OCI-LY7 (cell line): ENCODE measurements at places on chromosomes 3 and 15.

DNA sequence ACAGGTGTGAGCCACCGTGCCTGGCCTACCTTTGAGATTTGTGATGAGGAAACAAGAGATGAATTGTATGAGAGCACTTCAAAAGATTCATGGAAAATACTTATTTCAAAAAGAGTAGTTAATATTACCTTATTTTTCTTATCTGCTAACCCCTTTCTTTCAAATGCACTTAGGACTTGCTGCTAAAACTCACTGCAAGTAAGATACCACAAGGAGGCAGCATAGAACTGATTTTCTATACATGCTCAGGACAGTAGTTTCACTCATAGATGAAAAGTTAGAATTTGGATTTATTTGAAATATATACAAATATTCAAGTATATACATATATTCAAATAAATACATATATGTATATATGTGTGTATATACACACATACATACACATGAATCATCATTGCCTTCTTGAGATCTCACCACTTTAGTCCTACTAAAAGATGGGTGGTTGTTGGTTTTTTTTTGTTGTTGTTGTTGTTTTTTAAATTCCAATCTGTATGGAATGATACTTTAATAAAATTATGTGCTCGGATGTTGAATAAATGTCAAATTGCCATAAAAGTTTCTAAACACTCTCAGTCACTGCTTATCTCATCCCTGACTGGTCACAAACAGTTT is 2.4 kb downstream of the CCNDBP1 start:
- DNase-seq, result peak; percentile 70

DNA sequence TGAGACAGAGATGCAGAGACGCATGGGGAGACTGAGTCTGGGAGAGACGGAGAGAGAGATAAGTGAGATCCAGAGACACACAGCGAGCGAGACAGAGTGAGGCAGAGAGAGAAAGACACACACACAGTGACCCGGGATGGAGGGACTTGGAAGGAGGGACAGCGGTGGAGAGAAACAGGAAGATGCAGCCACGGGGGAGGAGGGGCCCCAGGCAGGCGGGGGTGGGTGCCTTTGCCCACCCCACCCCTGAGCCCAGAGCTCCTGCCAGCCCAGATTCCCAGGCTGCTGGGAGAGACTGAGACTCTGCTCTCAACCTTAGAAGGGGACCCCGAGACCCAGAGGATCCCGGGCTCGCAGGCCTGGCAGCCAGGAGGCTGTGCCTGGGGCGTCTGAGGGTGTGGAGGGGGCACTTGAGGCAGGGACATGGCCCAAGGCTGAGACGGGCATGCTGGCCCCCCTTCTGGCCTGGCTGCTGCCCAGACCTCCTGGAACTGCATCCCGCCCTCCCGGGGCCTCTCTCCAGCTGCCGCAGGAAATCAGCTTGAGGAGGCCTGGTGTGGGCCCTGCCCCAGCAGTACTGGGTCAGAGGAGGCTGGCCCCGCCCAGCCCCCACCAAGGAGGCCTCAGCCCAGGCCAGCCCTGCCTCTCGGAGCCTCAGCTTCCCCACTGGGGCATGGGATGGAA is 18.1 kb downstream of the H1-8 start:
- DNase-seq, result no peak

DNA sequence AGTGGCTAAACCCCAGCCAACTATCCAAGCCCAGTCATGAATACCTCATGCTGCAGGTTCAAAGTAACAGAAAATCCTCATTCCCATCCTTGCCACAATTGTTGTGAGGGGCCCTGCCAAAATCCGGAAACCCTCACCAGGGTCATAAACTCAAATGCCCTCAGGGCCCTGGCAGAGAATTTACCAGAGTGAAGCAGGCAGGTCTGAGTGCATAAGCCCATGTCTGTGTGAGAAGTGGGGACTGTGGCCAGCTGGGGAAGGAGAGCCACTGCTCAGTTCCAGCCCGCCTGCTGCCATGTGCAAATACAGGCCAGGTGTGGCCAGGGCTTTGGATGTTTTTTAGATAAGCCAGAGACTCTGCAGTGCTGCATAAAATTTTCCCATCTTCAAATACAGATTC is 7.0 kb downstream of the CEP152 start:
- DNase-seq, result no peak

DNA sequence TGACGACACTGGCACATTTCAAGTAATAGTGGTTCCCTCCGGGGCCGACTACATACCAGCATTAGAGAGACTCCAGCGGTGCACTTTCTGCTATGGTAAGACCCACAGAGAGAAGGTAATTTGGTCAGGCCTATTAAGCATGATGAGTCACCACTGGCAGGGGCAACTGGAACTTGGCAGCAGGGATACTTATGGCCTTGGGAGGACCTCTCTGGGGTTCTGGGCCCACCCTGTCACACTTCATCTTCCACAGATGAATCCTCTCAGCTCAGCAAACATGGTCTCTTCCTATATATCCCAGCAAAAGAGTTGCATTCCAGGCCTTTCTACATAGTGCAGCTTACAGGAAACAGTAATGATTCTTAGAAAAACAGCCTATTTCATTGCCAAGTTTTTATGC is 88.0 kb downstream of the PIK3R4 start:
- DNase-seq, result no peak

GRCh38 chr3:141737093-141737492 is 1.0 kb upstream of the RNF7 start:
- peak; percentile 46 for DNase-seq

GRCh38 chr3:142433110-142433509 is 14.7 kb downstream of the XRN1 start:
- no peak for DNase-seq

DNA sequence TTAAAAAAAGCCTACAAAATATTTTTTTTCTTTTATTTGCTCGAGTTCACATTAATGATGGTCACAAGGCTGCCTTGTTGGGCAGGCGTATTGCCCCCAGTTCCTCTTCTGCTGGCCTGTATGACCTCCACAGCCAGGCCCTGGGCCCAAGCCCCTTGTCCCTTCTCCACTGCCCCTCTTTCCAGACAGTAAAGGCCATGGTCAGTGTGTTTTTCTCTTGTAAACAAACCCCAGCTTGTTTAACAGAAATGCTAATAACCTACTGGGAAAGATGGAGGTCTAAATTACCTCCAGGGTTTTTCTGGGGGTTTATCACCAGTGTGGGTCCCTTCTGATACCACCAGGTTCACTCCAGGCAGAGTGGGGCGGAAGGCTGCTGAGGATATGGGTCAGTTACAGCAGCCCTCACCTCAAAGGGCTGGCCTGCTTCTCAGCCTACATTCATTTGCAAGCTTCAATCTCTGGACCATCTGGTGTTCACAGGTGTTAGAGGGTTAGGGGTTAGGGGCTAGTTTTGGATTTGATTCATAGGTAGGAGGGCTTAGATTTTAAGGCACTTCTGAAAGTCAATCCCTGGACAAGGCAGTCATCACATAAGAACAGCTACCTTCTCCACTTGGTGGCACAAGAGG is 2.0 kb upstream of the MANF start:
- DNase-seq, result no peak

- DNase-seq, result no peak
Measured at GRCh38 chr15:58398071-58398470, 33.7 kb upstream of the LIPC start.

GRCh38 chr3:104596551-104596950 is 770.2 kb upstream of the ALCAM start:
- peak; percentile 48 for DNase-seq
